Hepatocyte (in vitro differentiated cells): ENCODE measurements at places on chromosomes 1 and 21. TPM values are rescaled to one million over a fixed set of nuclear protein-coding genes. Genes with fewer than 3 reads are reported as not detected.
A peak's percentile ranks its signal among the peaks of the same experiment; 100 is the strongest.

Gene CXADR
- total RNA-seq, result 88.9 and 93.4 TPM in 2 replicates

- no peaks in the 10 kb centered on the region for H3K4me1 ChIP-seq
- H3K36me3 ChIP-seq, result no peaks in the 10 kb centered on the region
- no peak for DNase-seq
Observed at GRCh38 chr21:41437729-41438128, 11.7 kb downstream of the MX1 start.

Gene NLRP3
- 0.13 and 0.20 TPM in 2 replicates for total RNA-seq

GRCh38 chr1:205062319-205062718 lies 19.3 kb downstream of the CNTN2 start:
- no peaks in the 10 kb centered on the region for H3K27me3 ChIP-seq
- no peaks in the 10 kb centered on the region for H3K36me3 ChIP-seq
- H3K4me1 ChIP-seq, result no peaks in the 10 kb centered on the region
- H3K4me3 ChIP-seq, result no peak overlapping the region
- H3K27ac ChIP-seq, result no peak overlapping the region
- DNase-seq, result no peak

DNA sequence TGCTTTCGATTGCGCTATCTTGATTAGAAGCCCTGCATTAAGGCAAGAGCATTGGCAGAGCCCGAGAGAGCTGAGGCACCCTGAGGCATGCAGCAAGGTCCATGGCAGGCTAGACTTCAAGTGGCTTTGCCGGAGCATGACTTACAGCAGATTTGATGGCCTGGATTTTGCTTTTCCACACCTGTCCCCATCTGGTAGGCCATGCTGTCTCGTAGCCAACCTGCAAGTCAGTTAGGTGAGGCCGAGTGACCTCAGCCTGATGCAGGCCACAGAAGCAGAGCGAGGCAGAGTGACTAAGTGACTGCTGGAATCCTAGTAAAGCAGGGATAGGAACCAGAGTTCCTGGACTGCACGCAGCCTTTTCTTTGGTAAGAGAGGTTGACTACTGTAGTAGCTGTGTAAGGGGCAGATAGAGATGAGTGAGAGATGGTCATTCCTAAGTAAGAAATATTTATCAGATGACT lies 148.9 kb downstream of the PBX1 start:
- no peaks in the 10 kb centered on the region for H3K27me3 ChIP-seq
- peaks cover 53% of the 10 kb centered on the region for H3K4me1 ChIP-seq
- DNase-seq, result peak; percentile 30
- no peaks in the 10 kb centered on the region for H3K36me3 ChIP-seq

Gene TDRD5
- total RNA-seq, result not detected in 2 replicates

- no peak overlapping the region for H3K4me3 ChIP-seq
- peak overlapping the region; percentile 59 for H3K27ac ChIP-seq
- H3K36me3 ChIP-seq, result no peaks in the 10 kb centered on the region
- no peaks in the 10 kb centered on the region for H3K27me3 ChIP-seq
- DNase-seq, result peak; percentile 35
Observed at GRCh38 chr1:113109908-113110554, 37.0 kb downstream of the LRIG2 start.

DNA sequence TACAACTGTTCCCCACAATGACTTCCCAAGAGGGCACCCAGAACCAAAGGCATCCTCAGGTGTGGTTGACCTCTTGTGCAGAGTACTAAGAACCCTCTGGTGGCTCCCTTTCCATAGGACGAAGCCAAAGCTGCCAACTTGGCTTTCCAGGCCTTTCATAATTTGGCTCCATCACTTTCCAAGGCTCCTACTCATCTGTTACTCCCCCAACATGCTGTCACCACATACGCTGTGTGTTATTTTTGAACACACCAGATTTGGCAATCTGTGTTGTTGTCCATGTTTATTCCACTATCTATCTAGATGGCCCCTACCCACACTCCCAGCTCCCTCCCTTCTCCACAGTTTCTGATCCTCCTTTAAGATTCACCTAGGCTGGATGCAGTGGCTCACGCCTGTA lies 10.2 kb upstream of the NKAIN1 start:
- DNase-seq, result no peak
- H3K4me3 ChIP-seq, result no peak overlapping the region
- no peaks in the 10 kb centered on the region for H3K4me1 ChIP-seq
- no peaks in the 10 kb centered on the region for H3K36me3 ChIP-seq
- H3K27me3 ChIP-seq, result no peaks in the 10 kb centered on the region

GRCh38 chr1:192812420-192813209 lies 3.8 kb downstream of the RGS2 start:
- peaks cover 15% of the 10 kb centered on the region for H3K4me1 ChIP-seq
- peaks cover 10% of the 10 kb centered on the region for H3K36me3 ChIP-seq

Gene LCE1E
- total RNA-seq, result not detected in 2 replicates

GRCh38 chr1:39962450-39962825 lies 7.5 kb downstream of the MFSD2A start:
- no peaks in the 10 kb centered on the region for H3K27me3 ChIP-seq
- H3K4me1 ChIP-seq, result no peaks in the 10 kb centered on the region
- no peak for DNase-seq
- H3K27ac ChIP-seq, result no peak overlapping the region
- H3K4me3 ChIP-seq, result no peak overlapping the region

GRCh38 chr1:208031316-208031931 lies 120.5 kb upstream of the CD34 start:
- peaks cover 11% of the 10 kb centered on the region for H3K4me1 ChIP-seq
- H3K27ac ChIP-seq, result no peak overlapping the region
- no peak overlapping the region for H3K4me3 ChIP-seq
- DNase-seq, result no peak
- no peaks in the 10 kb centered on the region for H3K27me3 ChIP-seq

DNA sequence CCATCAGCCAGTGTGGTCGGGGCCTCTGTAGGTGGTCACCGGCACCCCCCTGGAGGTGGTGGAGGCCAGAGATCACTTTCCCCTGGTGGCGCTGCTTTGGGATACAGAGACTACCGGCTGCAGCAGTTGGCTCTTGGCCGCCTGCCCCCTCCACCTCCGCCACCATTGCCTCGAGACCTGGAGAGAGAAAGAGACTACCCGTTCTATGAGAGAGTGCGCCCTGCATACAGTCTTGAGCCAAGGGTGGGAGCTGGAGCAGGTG lies 961 bp downstream of the RBM15 start:
- DNase-seq, result no peak
- peaks cover 33% of the 10 kb centered on the region for H3K4me1 ChIP-seq
- no peaks in the 10 kb centered on the region for H3K36me3 ChIP-seq
- H3K27ac ChIP-seq, result peak overlapping the region; percentile 89

DNA sequence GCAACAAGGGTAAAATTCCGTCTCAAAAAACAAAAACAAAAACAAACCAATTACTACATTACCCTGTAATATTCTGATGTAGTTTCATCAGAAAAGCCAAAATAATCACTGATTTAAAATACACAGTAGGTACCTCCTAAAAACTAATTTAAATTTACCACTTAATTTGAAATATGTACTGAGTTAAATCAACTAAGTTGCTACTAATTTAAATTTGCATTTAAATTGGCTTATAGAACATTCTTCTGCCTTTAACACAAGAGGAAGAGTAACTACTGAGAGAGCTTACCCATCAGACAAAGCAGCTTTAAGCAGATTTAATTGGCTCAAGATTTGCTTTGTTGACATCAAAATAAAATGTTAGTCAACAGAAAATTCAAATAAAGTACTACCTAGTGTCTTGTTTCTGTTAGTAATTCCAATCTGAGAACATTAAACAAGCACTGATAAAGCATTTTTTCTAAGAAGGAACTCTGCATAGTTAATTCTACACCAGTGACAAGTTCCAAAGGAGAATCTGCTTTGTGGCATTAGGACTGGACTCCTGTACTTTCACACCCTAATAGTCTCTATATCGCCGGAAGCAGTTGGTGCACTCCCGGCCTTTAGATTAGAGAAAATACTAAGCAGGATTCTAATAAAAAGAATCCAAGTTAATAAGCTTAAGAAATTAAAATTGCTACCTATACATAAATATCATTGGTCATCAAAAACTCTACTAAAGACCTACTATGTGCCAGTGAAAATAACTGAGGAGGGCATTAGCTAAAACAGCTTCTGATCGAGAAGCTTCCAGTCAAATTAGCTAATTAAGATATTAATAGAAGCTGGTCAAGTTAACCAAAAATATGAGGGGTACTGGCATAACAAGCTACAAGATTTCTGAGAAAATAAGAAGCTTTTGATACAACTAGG lies 8.4 kb downstream of the LUZP1 start:
- no peak overlapping the region for H3K4me3 ChIP-seq
- peak overlapping the region; percentile 43 for H3K27ac ChIP-seq
- DNase-seq, result peak; percentile 22
- no peaks in the 10 kb centered on the region for H3K27me3 ChIP-seq

Gene ADCY10
- 0.93 and 1.4 TPM in 2 replicates for total RNA-seq

GRCh38 chr1:207646944-207647579 lies 2.1 kb downstream of the CR1L start:
- no peak overlapping the region for H3K4me3 ChIP-seq
- H3K27me3 ChIP-seq, result no peaks in the 10 kb centered on the region
- H3K4me1 ChIP-seq, result peaks cover 6% of the 10 kb centered on the region
- no peak overlapping the region for H3K27ac ChIP-seq
- no peaks in the 10 kb centered on the region for H3K36me3 ChIP-seq

Gene SPATA17
- total RNA-seq, result 0.32 and 1.00 TPM in 2 replicates

Gene KRTAP13-2
- total RNA-seq, result not detected in 2 replicates

Gene VASH2
- total RNA-seq, result 3.6 and 4.5 TPM in 2 replicates

Gene EDARADD
- 2.4 and 4.5 TPM in 2 replicates for total RNA-seq

DNA sequence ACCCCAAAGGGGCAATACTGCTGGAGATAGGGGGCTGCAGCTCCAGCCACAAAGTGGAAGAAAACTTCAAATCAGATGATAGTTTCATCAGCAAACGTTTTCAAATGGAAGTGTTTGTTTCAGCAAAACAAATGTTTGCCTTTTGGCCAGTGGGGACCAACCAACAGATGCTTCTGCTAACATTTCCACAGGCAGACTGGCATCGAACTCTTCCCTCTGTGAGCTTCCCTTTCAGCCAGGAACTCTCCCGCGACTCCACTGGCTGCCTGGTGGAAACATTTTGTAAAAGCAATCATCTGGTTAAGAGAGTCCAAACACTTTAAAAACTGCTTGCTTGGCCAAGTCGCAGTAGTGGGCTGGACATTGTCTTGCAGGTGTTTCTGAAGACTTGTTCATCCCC lies 30.7 kb downstream of the CENPF start:
- H3K27ac ChIP-seq, result no peak overlapping the region
- H3K4me1 ChIP-seq, result no peaks in the 10 kb centered on the region
- H3K4me3 ChIP-seq, result no peak overlapping the region
- no peak for DNase-seq
- H3K36me3 ChIP-seq, result no peaks in the 10 kb centered on the region
- no peaks in the 10 kb centered on the region for H3K27me3 ChIP-seq

GRCh38 chr1:159510229-159510541 lies 25.6 kb downstream of the OR10J5 start:
- H3K27ac ChIP-seq, result no peak overlapping the region
- no peaks in the 10 kb centered on the region for H3K27me3 ChIP-seq
- H3K4me1 ChIP-seq, result no peaks in the 10 kb centered on the region

DNA sequence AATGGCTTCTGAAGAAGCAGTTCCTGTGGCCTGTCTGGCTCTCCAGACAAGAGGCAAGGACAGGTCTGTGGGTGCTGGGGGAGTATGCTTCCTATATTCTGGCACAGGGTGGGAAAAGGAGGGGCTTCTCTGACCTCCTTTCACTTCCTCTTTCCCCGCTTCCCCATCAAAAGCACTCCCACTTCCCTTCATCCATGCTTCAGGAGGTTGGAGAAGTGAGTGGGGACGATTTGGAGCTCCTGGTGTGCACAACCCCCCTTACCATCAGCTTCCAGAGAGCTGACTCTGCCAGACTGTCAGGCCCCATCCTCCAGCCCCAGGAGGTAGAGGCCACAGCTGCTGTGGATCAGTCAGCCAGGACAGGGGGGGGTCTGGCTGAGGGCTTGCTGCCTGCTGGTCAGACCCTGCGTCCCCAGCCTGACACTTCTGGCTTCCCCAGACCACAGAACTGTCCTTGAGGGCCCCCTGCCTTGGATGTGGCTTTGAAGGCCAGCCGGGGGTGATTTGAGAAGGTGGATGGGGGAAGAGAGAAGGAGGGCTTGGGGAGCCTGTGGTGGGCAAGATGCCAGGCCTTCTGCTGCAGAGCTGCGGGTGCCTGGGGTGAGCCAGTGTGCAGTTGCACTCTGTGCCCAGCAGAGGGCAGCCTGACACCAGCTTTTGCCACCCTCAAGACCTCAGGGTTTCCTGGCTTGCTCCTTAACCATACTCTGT lies 21.5 kb upstream of the TMEM222 start:
- peak; percentile 92 for DNase-seq
- no peak overlapping the region for H3K4me3 ChIP-seq
- peaks cover 31% of the 10 kb centered on the region for H3K4me1 ChIP-seq

- DNase-seq, result no peak
- no peak overlapping the region for H3K4me3 ChIP-seq
- no peak overlapping the region for H3K27ac ChIP-seq
- no peaks in the 10 kb centered on the region for H3K27me3 ChIP-seq
- H3K4me1 ChIP-seq, result no peaks in the 10 kb centered on the region
Observed at GRCh38 chr1:7868070-7868780, 15.4 kb upstream of the UTS2 start.

GRCh38 chr21:29639366-29640079 lies 300.3 kb downstream of the GRIK1 start:
- no peak for DNase-seq
- no peaks in the 10 kb centered on the region for H3K36me3 ChIP-seq
- no peak overlapping the region for H3K4me3 ChIP-seq
- H3K4me1 ChIP-seq, result no peaks in the 10 kb centered on the region
- no peak overlapping the region for H3K27ac ChIP-seq

GRCh38 chr1:234745844-234746797 lies 136.1 kb upstream of the IRF2BP2 start:
- H3K36me3 ChIP-seq, result no peaks in the 10 kb centered on the region
- H3K27ac ChIP-seq, result peak overlapping the region; percentile 78
- H3K4me1 ChIP-seq, result peaks cover 39% of the 10 kb centered on the region
- DNase-seq, result peak; percentile 65

GRCh38 chr1:106754957-106755356 lies 301.5 kb upstream of the PRMT6 start:
- H3K36me3 ChIP-seq, result no peaks in the 10 kb centered on the region
- no peak overlapping the region for H3K27ac ChIP-seq
- no peaks in the 10 kb centered on the region for H3K4me1 ChIP-seq
- H3K27me3 ChIP-seq, result no peaks in the 10 kb centered on the region
- H3K4me3 ChIP-seq, result no peak overlapping the region
- DNase-seq, result no peak

GRCh38 chr1:211606332-211606913 lies 27.5 kb upstream of the SLC30A1 start:
- no peak overlapping the region for H3K27ac ChIP-seq
- peaks cover 27% of the 10 kb centered on the region for H3K4me1 ChIP-seq
- H3K36me3 ChIP-seq, result no peaks in the 10 kb centered on the region
- DNase-seq, result no peak
- H3K27me3 ChIP-seq, result no peaks in the 10 kb centered on the region

- no peaks in the 10 kb centered on the region for H3K27me3 ChIP-seq
- H3K27ac ChIP-seq, result no peak overlapping the region
- no peak overlapping the region for H3K4me3 ChIP-seq
- no peaks in the 10 kb centered on the region for H3K36me3 ChIP-seq
- peaks cover 5% of the 10 kb centered on the region for H3K4me1 ChIP-seq
Observed at GRCh38 chr1:206842854-206843253, 22.6 kb upstream of the IL20 start.
